Muscle of leg (tissue), 16 donors: ENCODE measurements at places on chromosomes 12 and 14. TPM values are rescaled to one million over a fixed set of nuclear protein-coding genes. Genes with fewer than 3 reads are reported as not detected.

GRCh38 chr12:25670076-25671055 lies 117.3 kb upstream of the LMNTD1 start:
- no peaks in the 10 kb centered on the region for H3K27me3 ChIP-seq
- no peaks in the 10 kb centered on the region for H3K36me3 ChIP-seq
- DNase-seq, result no peak
- no peak overlapping the region for H3K4me3 ChIP-seq
- no peak overlapping the region for H3K27ac ChIP-seq
- no peaks in the 10 kb centered on the region for H3K4me1 ChIP-seq

DNA sequence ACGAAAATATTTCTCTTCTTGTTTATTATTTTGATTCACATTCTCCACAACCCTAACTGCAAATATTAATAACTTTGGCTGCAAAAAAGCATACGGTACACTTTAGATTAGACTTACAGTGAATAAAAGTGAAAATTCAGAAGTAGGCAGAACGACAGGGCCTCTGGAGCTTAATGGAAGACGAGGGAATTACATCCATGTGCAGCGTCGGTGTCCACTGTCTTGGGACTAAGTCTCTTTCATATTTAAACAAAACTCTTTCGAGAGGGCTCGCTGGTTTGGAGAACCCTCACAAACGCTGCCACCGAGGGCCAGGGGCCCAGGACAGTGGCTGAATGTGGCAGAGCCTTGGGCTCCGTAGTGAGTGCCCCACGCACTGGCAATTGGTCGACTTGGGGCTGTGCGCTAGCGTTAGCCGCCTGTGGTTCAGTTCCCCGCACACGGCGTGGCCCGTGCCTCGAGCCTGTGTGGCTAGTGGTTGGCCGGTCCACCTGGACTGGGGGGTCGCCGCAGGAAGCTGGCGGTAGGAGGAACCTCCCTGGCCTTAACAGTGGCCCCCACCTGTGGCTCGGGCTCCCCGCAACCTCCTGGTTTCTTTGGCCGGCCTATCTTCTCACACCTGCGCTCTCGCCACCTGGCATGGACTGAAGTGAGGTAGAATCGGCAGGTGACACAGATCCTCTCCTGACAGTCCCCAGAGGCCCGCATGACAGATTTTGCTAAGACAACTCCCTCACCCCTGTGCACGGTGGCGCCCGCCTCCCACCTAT lies 739 bp upstream of the PAX9 start:
- peaks cover 53% of the 10 kb centered on the region for H3K4me1 ChIP-seq
- no peak overlapping the region for H3K27ac ChIP-seq
- H3K4me3 ChIP-seq, result no peak overlapping the region
- H3K27me3 ChIP-seq, result peaks cover 93% of the 10 kb centered on the region
- DNase-seq, result no peak

- H3K27me3 ChIP-seq, result no peaks in the 10 kb centered on the region
- DNase-seq, result no peak
- H3K27ac ChIP-seq, result no peak overlapping the region
- no peaks in the 10 kb centered on the region for H3K4me1 ChIP-seq
- H3K36me3 ChIP-seq, result no peaks in the 10 kb centered on the region
These were observed 26.4 kb upstream of the FKBP4 start for GRCh38 chr12:2768224-2768961.

DNA sequence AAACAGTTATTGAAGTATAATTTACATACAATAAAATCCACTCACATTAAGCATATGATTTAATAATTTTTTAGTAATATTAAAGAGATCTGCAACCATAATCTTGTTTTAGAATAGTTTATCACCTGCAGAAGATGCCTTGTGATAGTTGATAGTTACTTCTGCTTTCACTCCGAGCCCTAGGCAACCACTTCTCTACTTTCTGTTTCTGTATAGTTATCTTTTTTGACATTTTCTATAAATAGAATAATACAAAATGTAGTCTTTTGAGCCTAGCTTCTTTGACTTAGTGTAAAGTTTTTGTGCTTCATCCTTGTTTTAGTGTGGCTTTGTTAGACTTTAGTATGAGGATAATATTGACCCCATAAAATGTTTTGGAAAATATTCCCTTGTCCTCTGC lies 111.0 kb downstream of the MNAT1 start:
- no peak for DNase-seq
- H3K4me3 ChIP-seq, result no peak overlapping the region
- H3K27ac ChIP-seq, result no peak overlapping the region
- peaks cover 3% of the 10 kb centered on the region for H3K4me1 ChIP-seq
- peaks cover 2% of the 10 kb centered on the region for H3K36me3 ChIP-seq

DNA sequence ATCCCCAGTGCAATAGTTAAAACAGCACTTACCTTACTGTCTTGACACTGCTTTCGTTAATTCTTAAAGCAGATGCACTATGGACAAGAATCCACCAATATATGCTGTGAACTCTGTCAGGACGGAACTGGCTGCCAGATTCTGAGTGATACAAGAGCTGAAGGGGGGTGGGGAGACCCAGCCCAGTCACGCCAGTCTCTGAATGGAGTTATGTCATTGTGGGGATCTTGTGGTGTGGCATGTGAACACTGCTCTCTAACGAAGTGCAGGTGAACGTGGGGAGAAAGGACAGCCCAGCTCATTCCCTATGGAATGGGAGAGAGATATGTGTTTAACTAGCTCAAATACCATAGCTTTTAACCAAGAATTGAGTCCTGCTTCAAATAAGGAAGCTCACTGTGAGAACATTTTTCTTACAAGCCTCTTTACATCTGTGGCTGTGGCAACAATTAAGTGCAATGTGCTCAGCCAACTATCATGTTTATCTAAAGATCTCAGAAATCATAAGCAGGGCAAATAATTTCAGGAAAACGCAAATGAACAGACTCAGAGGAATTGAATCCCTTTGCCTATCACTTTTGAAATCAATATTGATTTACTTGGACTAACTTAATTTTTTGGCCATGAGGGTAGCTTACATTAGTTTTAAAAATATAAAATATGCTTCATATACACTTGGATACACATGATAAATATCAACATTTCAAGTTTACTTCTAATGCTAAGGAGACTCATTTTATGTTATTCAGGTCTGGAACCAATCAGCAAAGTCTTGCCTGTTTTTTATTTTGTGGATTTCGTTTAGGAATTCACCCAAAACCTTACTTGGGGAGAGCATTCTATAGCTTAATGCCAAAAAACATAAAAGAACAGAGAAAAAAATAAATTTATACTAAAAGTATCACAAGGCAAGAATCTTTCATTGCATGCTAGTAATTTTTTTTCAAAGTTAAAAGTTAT lies at the start of gene LUM:
Gene LUM, minus strand, starts transcription at position 129 of the 960 bp plus-strand sequence. CDS start 2,515 bp downstream, outside the sequence.
- peak within 1 kb of the TSS; percentile 87 for H3K27ac ChIP-seq
- H3K4me1 ChIP-seq, result no peaks in the 10 kb centered on the region
- peak within 1 kb of the TSS; percentile 40 for H3K4me3 ChIP-seq
- peak; percentile 98 for DNase-seq

DNA sequence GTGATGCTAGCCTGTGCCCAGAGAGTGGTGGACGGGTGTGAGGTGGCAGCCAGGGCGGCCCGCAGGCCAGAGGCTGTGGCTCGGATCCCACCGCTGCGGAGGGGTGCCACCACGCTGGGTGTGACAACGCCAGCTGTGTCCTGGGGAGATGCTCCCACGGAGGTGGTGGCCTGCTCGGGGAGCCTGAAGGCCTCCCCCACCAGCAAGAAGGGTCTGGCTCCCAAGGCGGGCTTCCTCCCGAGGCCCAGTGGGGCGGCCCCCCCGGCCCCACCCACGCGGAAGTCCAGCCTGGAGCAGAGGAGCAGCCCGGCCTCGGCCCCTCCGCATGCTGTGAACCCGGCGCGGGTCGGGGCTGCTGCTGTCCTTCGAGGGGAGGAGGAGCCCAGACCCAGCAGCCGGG lies 38.2 kb downstream of the KIF26A start:
- no peaks in the 10 kb centered on the region for H3K27me3 ChIP-seq
- peaks cover 8% of the 10 kb centered on the region for H3K4me1 ChIP-seq
- no peak overlapping the region for H3K4me3 ChIP-seq
- no peak for DNase-seq

DNA sequence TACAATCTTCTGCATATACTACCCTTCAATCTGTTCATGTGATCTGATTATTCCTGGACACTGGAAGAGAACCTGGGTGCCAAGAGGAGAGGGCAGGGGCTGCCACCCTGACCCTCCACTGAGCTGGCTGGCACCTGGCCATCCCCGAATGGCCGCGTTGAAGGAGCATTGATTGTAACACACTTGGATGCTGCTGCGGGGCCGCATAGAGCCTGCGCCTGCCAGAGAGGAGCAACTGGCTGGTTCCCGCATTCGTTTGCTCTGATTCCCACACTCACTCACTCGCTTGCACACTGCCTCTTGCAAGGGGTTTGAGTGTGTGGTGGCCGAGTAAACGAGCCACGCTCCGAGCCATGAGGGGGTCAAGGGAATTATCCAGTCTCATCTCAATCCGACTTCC lies 32.4 kb downstream of the PSEN1 start:
- H3K27me3 ChIP-seq, result no peaks in the 10 kb centered on the region
- peaks cover 3% of the 10 kb centered on the region for H3K4me1 ChIP-seq
- no peak overlapping the region for H3K27ac ChIP-seq
- H3K36me3 ChIP-seq, result peaks cover 52% of the 10 kb centered on the region
- no peak for DNase-seq

- H3K4me1 ChIP-seq, result peaks cover 55% of the 10 kb centered on the region
- no peak overlapping the region for H3K4me3 ChIP-seq
- peaks cover 8% of the 10 kb centered on the region for H3K27me3 ChIP-seq
- DNase-seq, result no peak
These were observed 12.1 kb downstream of the NUAK1 start for GRCh38 chr12:106126441-106127337.

GRCh38 chr12:124861492-124861891 lies 2.2 kb downstream of the SCARB1 start:
- no peaks in the 10 kb centered on the region for H3K27me3 ChIP-seq
- H3K27ac ChIP-seq, result peak overlapping the region; percentile 1
- H3K4me1 ChIP-seq, result peaks cover 33% of the 10 kb centered on the region

DNA sequence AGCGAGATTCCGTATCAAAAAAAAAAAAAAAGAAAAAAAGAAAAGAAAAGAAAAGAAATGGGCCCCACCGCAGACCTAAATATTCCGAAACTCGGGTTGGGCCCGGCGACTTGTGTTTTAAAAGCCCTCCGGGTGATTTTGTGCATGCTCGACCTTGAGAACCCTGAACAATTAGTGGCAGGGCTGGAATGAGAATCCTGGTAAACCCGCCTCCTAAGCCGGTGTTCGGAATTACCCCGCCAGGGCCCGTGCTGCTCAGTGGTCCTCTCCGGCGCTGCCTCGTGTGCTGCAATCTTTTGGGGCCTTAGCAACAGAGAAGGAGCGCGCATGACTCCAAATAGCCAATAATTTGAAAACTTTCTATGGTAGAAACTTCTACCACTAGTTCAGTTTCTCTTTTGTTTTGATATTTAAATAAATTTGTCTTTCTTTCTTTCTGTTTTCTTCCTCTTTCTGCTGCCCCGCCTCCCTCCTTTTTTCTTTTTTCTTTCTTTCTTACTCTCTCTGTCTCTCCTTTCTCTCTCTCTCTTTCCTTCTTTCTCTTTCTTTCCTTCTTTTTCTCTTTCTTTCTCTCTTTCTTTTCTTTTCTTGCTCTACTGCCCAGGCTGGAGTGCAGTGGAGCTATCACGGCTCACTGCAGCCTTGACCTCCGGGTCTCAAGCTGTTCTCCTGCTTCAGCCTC lies 1.5 kb upstream of the GALNT6 start:
- no peaks in the 10 kb centered on the region for H3K36me3 ChIP-seq
- peaks cover 52% of the 10 kb centered on the region for H3K27me3 ChIP-seq
- H3K4me3 ChIP-seq, result no peak overlapping the region
- H3K4me1 ChIP-seq, result peaks cover 10% of the 10 kb centered on the region

GRCh38 chr12:4985820-4986219 lies 57.9 kb upstream of the KCNA5 start:
- no peak overlapping the region for H3K4me3 ChIP-seq
- no peaks in the 10 kb centered on the region for H3K36me3 ChIP-seq
- no peaks in the 10 kb centered on the region for H3K4me1 ChIP-seq
- DNase-seq, result no peak

- no peak overlapping the region for H3K27ac ChIP-seq
- no peaks in the 10 kb centered on the region for H3K27me3 ChIP-seq
- no peaks in the 10 kb centered on the region for H3K36me3 ChIP-seq
- DNase-seq, result peak; percentile 98
These were observed 28.4 kb upstream of the PTPRR start for GRCh38 chr12:70948976-70949336.

- no peaks in the 10 kb centered on the region for H3K4me1 ChIP-seq
- H3K27ac ChIP-seq, result peak overlapping the region; percentile 56
- no peaks in the 10 kb centered on the region for H3K36me3 ChIP-seq
- H3K4me3 ChIP-seq, result no peak overlapping the region
- DNase-seq, result peak; percentile 73
- no peaks in the 10 kb centered on the region for H3K27me3 ChIP-seq
These were observed 65.2 kb upstream of the CNOT2 start for GRCh38 chr12:70178038-70178437.

DNA sequence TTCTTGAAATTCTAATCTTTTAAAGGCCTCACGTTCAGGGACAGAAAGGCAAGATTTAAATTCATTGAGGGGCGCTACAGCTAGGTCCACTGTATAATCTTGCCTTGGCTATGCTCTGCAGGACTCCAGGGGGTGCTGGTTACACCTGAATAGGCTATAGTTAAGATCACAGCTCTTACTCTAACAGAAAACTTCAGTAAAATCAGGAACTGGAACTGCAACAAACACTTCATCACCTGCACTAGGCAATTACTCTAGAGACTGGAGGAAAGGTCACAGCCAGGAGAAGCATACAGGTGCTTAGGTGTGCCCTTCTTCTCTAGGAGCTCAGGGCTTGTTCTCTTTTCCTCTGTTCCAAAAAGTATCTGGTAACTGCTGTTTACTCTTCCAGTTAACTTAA lies 20.9 kb downstream of the SLCO1C1 start:
- H3K4me1 ChIP-seq, result no peaks in the 10 kb centered on the region
- H3K27me3 ChIP-seq, result no peaks in the 10 kb centered on the region
- no peak for DNase-seq

DNA sequence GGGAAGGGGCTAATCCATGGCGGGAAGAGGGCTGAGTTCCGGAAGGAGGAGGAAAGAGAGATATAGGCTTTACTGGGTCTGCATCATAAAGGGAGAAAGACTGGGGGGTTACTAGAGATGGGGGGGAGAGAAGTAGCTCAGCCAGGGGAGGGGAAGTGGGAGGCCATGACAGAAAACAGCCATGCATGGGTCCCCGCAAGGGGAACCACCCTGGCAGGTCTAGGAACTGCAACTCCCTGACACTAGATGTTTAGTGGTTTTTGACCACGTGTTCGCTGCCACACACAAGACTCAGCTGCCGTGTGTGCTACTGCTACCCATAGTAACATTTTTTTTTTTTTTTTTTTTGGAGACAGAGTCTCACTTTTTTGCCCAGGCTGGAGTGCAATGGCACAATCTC lies 145.0 kb downstream of the RIMBP2 start:
- H3K27me3 ChIP-seq, result no peaks in the 10 kb centered on the region
- H3K4me3 ChIP-seq, result no peak overlapping the region
- no peak overlapping the region for H3K27ac ChIP-seq
- no peaks in the 10 kb centered on the region for H3K4me1 ChIP-seq
- no peaks in the 10 kb centered on the region for H3K36me3 ChIP-seq

GRCh38 chr14:91291786-91292405 lies 47.4 kb upstream of the GPR68 start:
- no peak overlapping the region for H3K27ac ChIP-seq
- H3K4me1 ChIP-seq, result no peaks in the 10 kb centered on the region
- no peak overlapping the region for H3K4me3 ChIP-seq
- no peaks in the 10 kb centered on the region for H3K27me3 ChIP-seq

EDDM3A gene
- total RNA-seq, result not detected

RERG gene
- 8.1 TPM for total RNA-seq

SIX6 gene
- total RNA-seq, result not detected

CACNA2D4 gene
- total RNA-seq, result 1.6 TPM

SLC25A47 gene
- total RNA-seq, result 0.09 TPM

TMED8 gene
- total RNA-seq, result 4.5 TPM

GPRC5A gene
- total RNA-seq, result 1.1 TPM

LRCOL1 gene
- total RNA-seq, result 0.13 TPM
